ENCODE measurements at places on chromosomes 16 and 17. TPM values are rescaled to one million over a fixed set of nuclear protein-coding genes. Genes with fewer than 3 reads are reported as not detected.

DNA sequence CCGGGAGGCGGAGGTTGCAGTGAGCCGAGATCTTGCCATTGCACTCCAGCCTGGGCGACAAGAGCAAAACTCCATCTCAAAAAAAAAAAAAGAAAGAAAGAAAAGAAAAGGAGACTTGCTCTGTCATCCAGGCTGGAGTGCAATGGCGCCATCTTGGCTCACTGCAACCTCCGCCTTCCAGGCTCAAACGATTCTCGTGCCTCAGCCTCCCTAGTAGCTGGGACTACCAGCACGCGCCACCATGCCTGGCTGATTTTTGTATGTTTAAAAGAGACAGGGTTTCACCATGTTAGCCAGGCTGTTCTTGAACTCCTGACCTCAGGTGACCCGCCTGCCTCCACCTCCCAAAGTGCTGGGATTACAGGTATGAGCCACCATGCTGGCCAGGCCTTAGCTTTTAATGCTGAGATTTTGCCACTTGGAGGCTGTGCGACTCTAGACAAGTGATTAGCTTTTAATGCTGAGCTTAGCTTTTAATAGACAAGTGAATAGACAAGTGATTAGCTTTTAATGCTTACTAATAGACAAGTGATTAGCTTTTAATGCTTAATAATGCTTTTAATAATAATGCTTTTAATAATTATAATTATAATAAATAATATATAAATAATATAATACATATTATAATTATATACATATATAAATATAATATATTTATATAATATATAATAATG is 9.6 kb downstream of the LDAF1 start:
- DNase-seq, result no peak
- peaks cover 55% of the 10 kb centered on the region for H3K36me3 ChIP-seq
- H3K4me3 ChIP-seq, result no peak overlapping the region
- H3K4me1 ChIP-seq, result peaks cover 26% of the 10 kb centered on the region
- no peak overlapping the region for H3K27ac ChIP-seq

ABCC3 gene
- 72.7 TPM for total RNA-seq

GRCh38 chr17:81440511-81441244 is 45.4 kb downstream of the BAHCC1 start:
- no peak overlapping the region for H3K27ac ChIP-seq
- no peak for DNase-seq
- no peaks in the 10 kb centered on the region for H3K27me3 ChIP-seq
- H3K36me3 ChIP-seq, result peaks cover 8% of the 10 kb centered on the region
- H3K4me1 ChIP-seq, result peaks cover 10% of the 10 kb centered on the region

SEZ6L2 gene
- 0.63 TPM for total RNA-seq

DNA sequence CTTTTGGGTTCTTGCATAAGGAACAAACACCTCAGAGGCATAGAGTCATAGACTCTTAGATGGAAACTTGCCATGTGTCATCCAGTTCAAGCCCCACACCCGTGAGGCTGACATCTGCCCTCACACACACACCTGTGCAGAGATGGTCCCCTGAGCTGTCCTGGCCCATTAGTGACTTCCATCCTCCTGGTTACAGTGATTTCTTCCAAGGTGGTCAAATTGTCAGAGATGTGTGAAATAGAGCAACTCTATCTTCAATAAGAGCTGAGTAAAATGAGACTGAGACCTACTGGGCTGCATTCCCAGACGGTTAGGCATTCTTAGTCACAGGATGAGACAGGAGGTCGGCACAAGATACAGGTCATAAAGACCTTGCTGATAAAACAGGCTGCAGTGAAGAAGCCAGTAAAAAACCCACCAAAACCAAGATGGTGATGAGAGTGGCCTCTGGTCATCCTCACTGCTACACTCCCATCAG is 342.2 kb upstream of the TNRC6C start:
- H3K4me3 ChIP-seq, result no peak overlapping the region
- no peaks in the 10 kb centered on the region for H3K36me3 ChIP-seq
- H3K27me3 ChIP-seq, result no peaks in the 10 kb centered on the region

DNA sequence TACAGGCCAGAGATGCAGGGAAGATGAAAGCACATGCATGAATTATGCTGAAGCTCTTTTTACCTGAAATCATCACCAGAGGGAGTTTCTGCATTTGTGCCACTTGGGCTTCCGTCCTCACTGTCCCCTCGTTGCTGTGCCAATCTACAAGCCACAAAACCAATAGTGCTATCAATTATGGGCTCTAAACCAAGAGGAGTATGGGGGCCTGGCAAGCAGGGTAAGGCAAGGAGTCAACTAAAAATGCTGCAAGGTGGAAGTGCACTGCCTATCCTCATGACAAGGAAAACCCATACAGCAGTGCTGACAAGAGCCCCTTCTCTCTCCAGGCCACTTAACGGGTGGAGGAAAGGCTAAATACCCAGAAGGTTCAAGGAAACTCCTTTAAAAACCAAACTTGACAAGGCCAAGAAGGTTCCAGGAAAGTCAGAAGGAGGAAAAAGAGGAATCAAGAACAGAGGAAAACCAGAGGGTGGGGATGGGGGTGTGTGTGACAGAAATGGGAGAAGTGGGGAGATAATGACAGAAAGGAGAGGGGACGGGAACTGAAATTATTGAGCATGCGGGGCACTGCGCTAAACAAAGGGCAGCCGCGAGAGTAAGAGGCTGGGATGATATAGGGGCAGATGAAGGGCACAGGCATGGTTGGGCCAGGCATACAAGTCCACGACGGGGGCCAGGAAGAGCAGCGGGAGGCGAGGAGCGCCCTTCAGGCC is 674 bp downstream of the C17orf75 start:
- H3K36me3 ChIP-seq, result peaks cover 6% of the 10 kb centered on the region
- H3K27me3 ChIP-seq, result no peaks in the 10 kb centered on the region
- H3K4me1 ChIP-seq, result peaks cover 20% of the 10 kb centered on the region
- peak overlapping the region; percentile 88 for H3K4me3 ChIP-seq

TBC1D3 gene
- total RNA-seq, result not detected

DNA sequence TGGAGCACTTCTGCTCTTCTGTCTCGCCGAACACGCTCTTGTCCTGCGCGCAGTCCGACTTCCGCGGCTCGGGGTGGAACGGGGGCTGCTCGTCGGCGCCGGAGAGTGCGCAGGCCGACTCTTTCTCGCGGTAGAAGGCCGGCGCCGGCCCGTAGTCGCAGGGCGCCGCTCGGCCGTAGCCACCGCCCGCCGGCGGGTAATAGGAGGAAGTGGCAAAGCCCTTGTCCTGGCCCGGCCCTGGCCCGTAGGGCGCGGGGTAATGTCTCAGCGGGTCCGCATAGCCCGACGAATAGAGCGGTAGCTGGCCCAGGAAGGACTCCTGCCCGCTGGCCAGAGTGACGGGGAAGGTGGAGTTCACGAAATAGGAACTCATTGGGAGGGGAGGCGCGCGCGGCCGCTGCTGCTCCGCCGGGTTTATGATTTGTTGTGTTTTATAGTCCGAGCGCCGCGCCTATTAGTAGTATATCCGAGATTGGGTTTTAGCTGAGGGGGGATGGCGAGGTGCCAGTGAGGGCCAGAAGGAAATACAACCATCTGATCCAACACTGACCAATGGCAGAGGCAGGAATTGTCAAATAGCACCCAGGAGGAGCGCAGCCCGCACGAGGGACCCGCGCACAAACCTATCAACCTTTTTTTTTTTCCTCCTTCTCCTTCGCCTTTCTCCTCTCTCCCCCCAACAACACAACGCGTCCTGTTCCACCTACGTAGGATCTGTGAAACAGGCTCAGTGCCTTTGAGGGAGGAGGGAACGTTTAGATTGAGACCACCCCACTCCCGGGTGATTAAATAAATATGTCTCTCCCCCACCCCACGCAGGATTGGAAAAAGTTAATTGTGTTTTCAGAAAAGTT is 4.4 kb upstream of the HOXB5 start:
- no peak for DNase-seq
- no peaks in the 10 kb centered on the region for H3K27me3 ChIP-seq
- peak overlapping the region; percentile 84 for H3K4me3 ChIP-seq
- H3K27ac ChIP-seq, result peak overlapping the region; percentile 49
- H3K36me3 ChIP-seq, result peaks cover 8% of the 10 kb centered on the region

GRCh38 chr17:74654742-74655141 is 31.2 kb upstream of the CD300E start:
- no peak overlapping the region for H3K27ac ChIP-seq
- no peak overlapping the region for H3K4me3 ChIP-seq
- H3K27me3 ChIP-seq, result no peaks in the 10 kb centered on the region
- no peaks in the 10 kb centered on the region for H3K4me1 ChIP-seq

DNA sequence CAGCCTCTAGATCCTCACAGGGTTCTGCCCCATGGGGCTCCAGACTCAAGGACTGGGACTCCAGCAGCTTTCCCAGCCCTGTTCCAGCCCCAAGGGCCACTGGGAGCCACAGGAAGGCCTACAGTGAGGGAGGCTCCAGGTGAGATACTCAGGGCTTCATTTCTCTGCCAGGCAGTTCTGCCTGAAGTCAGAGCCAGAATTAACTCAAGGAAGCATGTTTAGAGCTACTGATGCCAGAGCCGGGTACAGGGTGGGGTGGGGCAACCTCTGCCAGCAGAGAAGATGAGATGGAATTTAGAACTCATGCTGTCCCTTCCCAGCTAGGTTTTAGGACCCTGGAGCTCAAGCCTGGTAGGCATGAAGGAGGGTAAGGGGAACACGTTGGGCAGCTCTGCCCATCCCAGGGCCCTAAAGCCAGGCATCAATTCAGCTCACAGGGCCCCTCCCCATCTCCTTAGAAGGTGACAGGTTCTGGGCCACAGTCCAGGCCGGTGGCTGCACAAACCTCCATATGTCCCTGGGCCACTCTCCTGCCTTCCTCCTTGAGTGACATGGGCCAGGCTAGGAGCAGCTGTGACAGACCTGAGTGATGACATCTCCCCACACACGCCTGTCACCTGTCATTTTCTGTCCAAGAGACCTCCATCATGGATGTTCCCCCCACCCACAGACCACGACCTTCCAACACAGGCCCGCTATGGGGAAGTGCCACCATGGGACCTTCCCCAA is 24.5 kb upstream of the SPPL2C start:
- H3K36me3 ChIP-seq, result no peaks in the 10 kb centered on the region
- peaks cover 3% of the 10 kb centered on the region for H3K4me1 ChIP-seq
- DNase-seq, result no peak
- H3K27me3 ChIP-seq, result no peaks in the 10 kb centered on the region

DNA sequence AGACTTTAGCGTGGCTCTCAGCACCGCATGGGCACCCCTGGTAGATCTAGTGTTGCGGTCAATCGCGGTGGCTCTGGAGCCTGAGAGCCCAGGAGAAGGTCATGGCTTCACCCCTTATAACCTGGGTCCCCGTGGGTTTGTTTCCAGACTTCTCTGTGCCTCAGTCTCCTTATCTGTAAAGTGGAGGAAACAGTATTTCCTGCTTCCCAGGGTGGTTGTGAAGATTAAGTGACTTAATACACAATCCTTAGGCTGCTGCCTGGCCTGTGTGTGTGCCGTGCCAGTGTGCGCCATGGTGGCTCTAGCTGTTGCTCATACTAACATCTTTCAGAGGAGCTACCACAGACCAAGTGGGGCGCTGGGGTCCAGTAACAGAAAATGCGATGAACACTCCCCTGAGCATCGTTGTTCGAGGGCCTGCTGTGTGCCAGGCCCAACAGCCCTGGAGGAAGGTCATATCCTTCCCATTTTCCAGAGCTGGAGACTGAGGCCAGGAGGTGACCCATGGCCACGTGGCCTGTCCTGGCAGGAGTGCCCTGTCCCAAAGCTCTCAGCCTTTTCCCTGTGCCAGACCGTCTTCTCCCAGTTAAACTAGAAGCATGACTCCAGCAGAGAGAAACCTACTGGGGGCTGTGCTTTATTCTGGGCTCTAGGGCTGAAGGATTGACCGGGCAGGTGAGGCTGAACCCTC is 70.1 kb downstream of the CMIP start:
- no peak overlapping the region for H3K4me3 ChIP-seq
- no peaks in the 10 kb centered on the region for H3K27me3 ChIP-seq
- peaks cover 7% of the 10 kb centered on the region for H3K4me1 ChIP-seq
- DNase-seq, result no peak
- no peaks in the 10 kb centered on the region for H3K36me3 ChIP-seq
- no peak overlapping the region for H3K27ac ChIP-seq

PRR29 gene
- not detected for total RNA-seq

GRCh38 chr16:64445649-64446048 is 676.2 kb downstream of the CDH11 start:
- H3K27ac ChIP-seq, result no peak overlapping the region
- no peaks in the 10 kb centered on the region for H3K27me3 ChIP-seq
- no peaks in the 10 kb centered on the region for H3K36me3 ChIP-seq
- DNase-seq, result no peak
- H3K4me1 ChIP-seq, result peaks cover under 1% of the 10 kb centered on the region
- H3K4me3 ChIP-seq, result no peak overlapping the region

C17orf113 gene
- 0.21 TPM for total RNA-seq

ARHGAP44 gene
- 7.3 TPM for total RNA-seq

GRCh38 chr17:74393346-74393942 is 26.1 kb downstream of the GPR142 start:
- H3K4me3 ChIP-seq, result no peak overlapping the region
- no peaks in the 10 kb centered on the region for H3K27me3 ChIP-seq
- peak overlapping the region; percentile 37 for H3K27ac ChIP-seq
- H3K36me3 ChIP-seq, result no peaks in the 10 kb centered on the region
- DNase-seq, result no peak

DNA sequence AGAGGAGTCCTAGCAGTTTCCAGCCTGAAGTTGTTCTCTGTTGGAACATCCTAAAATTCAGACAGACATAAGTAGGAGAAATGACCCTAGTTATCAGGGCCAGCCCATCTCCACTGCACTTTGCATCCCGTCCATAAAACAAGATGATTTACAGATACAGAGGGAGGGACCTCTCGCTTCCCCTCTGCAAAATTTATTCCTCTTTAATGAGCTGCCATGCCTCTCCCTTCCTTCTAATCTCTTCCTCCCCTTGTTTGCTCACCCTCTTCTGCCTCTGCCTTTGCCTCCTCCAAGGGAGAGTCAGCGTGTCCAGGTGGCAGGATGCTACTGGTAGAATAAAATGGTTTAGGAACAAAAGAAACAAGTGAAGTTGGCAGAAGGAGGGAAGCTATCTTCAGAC is 351.3 kb downstream of the SOX9 start:
- no peak overlapping the region for H3K4me3 ChIP-seq
- no peaks in the 10 kb centered on the region for H3K4me1 ChIP-seq
- no peak overlapping the region for H3K27ac ChIP-seq
- DNase-seq, result no peak

GRCh38 chr17:12406623-12407215 is 259.0 kb upstream of the MYOCD start:
- no peaks in the 10 kb centered on the region for H3K27me3 ChIP-seq
- H3K4me1 ChIP-seq, result peaks cover 47% of the 10 kb centered on the region
- H3K36me3 ChIP-seq, result no peaks in the 10 kb centered on the region
- DNase-seq, result no peak
- H3K27ac ChIP-seq, result peak overlapping the region; percentile 27

ITGAX gene
- total RNA-seq, result 9.7 TPM

PYY gene
- not detected for total RNA-seq

- DNase-seq, result no peak
- no peak overlapping the region for H3K27ac ChIP-seq
- H3K36me3 ChIP-seq, result no peaks in the 10 kb centered on the region
Measured at GRCh38 chr16:52167328-52167727, 379.6 kb downstream of the TOX3 start.

Data from thoracic aorta (tissue), 2 donors.